ENCODE measurements at places on chromosomes 1 and 21. TPM values are rescaled to one million over a fixed set of nuclear protein-coding genes. Genes with fewer than 3 reads are reported as not detected.

DNA sequence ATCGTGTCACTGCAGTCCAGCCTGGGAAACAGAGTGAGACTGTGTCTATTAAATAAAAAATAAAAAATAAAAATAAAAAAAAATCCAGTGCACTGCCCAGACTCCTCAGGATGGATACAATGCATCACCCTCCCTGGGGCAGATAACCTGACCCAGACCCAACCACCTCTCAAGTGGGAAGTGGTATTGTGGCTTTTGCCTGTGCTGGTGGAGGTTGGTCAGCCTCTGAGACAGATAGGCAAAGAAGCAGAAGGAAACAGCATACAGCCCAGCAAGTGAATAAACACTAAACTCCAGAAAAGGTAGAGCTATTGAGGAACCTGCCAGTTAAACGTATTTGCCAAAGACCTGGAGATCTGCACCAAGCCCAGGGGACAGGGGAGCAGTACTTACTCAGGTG is 22.0 kb downstream of the HHIPL2 start:
- peak; percentile 66 for DNase-seq

Gene GJA8
- total RNA-seq = not detected

- no peak for DNase-seq
Observed at GRCh38 chr1:172442843-172443565, 865 bp downstream of the PIGC start.

Gene CELA3B
- not detected for total RNA-seq

DNA sequence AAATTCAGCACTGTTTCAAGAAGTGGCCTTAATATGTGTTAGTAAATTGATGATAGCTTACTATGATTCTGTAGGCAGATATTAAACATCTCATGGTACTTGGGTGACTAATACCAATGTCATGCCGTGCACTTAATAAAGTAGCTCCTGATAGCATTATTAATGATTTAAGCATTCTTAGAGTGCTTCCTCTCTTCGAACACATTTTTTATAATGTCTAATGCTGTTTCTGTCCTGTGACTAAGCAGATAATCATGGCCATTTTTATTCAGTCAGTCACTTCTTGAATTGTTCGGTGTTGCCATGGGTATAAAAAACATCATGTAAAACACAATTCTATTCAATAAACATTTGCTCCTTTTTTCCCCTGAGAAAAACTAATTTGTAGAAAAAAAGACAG is 804.6 kb upstream of the ADGRL4 start:
- DNase-seq = no peak

DNA sequence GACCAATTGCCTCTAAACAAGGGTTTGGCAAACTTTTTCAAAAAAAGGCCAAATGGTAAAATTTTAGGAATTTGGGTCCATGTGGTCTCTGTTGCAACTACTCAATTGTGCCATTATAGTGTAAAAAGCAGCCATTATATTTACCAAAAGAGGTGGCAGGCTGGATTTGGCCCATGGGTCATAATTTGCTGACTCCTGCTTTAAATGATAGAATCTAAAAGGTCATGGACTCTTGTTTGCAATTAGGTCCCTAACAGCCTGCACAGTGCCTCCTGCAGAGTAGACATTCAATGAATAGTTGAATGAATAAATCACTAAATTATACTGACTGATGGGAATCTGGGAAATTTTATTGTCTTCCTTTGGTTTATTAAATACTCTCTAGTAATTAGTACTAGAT is 6.2 kb downstream of the BECN2 start:
- DNase-seq = no peak

Measured in hematopoietic multipotent progenitor cell (in vitro differentiated cells).